ENCODE measurements at places on chromosomes 6 and 20. TPM values are rescaled to one million over a fixed set of nuclear protein-coding genes. Genes with fewer than 3 reads are reported as not detected.

Gene TRDN
- total RNA-seq, result not detected

DNA sequence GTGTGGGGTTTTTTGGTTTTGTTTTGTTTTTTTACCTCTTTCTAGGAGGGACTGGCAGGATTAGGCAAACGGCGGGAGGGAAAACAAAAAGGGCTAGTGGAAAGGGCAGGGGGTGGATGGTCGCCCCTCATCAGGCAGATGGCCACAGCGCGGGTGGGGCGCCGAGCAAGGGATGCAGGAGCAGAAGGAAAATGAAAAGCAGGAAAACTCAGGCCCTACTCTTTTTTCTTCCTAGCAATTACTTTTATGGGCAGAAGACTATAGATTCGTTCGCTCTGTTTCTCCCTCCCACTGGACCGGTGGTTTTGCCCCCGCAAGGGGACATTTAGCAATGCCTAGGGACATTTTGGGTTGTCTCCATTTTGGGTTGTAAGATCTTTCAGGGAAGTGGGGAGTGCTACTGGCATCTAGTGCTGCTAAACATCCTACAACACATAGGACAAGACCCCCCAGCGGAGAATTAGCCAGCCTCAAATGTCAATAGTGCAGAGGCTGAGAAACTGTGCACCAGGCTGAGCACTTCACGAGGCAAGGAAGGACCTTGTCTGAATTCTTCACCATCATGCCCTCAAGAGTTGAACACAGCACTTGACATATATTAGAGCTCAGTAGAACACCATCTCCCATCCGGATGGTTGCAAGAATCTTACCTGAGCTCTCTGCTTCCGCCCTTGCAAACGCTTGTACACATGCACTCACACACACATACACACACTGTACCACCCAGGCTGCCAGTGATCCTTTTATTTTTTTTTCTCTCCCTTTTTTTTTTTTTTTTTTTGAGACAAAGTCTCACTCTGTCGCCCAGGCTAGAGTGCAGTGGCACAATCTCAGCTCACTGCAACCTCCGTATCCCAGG is 4.8 kb upstream of the ZMYND8 start:
- no peak for DNase-seq

DNA sequence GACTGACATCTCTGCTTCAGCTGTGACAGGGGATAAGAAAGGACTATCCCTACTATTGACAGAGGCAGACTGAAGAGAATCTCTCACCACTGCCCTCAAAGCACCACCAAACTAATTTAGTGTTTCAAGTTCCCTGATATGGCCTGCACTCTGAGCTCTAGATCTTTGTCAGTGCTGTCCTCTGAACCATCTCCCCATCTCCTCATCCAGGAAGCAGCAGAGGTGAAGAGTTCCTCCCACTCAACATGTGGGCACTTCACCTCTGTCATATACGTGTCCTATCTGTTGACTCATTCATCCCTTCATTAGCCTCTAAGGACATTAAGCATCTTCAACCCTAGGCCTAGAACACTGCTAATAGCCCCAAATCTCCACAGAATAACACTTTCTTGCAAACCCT is 14.1 kb downstream of the FAM210B start:
- DNase-seq, result no peak

Gene MED20
- 19.0 TPM for total RNA-seq

DNA sequence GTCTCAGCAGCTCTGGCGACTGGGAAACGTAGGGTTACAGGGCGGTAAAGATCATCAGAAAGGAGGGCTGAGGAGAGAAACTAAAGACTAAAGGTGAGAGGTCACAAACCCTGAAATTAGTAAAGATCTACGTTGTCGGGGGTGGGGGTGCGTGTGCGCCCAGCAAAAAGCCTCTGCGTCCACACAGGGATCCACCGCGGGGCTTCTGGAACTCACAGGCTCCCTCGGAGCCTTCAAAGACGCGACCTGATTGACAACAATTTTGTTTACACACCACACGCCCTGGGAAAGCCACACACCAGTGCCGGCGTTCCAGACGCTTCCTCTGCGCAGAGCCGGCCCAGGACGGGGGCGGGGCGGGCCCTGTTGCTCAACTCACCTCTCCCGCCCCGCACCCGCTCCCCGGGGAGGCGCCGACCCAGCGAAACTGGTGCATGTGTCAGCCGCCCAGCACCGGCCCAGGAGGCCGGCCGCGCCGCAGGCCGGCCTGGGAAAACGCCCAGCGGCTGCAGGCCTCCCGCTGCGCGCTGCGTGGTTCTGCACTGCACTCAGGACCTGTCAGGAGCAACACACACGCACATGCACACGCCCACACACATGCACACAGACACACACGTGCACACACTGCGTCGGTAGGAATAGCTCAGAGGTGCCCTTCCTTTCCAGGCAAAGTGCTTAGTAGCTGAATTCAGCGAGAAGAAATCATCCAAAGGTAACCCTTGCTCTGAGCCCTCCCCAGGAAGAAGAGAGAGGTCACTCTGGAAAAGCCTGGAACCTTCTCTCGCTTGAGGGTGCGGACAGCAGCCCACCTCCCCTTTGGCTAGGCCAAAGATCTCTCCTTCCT is 57.2 kb upstream of the ARID1B start:
- peak; percentile 43 for DNase-seq

Gene BACH2
- total RNA-seq, result 68.1 TPM

- DNase-seq, result no peak
Measured at GRCh38 chr20:60101891-60102281, 143.7 kb downstream of the CDH26 start.

DNA sequence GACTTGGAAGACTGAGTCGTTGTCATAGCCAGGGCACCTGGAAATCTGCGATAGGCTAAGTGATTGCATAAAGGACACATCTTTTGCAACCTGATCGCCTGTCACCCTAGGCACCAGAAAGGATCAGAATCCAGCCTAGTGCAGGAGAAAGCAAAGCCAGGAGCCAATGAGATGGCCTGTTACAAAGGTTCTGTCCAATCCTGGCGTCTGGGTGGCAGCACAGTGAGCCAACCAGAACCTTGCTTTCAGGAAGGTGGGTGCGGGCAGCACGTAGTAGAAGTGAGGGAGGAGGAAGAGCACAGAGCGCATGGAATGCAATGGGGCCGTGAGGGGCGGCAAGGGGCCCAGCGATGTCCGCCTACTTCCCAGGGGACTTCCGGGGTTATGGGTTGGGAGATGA is 120.4 kb upstream of the GGTLC1 start:
- no peak for DNase-seq

DNA sequence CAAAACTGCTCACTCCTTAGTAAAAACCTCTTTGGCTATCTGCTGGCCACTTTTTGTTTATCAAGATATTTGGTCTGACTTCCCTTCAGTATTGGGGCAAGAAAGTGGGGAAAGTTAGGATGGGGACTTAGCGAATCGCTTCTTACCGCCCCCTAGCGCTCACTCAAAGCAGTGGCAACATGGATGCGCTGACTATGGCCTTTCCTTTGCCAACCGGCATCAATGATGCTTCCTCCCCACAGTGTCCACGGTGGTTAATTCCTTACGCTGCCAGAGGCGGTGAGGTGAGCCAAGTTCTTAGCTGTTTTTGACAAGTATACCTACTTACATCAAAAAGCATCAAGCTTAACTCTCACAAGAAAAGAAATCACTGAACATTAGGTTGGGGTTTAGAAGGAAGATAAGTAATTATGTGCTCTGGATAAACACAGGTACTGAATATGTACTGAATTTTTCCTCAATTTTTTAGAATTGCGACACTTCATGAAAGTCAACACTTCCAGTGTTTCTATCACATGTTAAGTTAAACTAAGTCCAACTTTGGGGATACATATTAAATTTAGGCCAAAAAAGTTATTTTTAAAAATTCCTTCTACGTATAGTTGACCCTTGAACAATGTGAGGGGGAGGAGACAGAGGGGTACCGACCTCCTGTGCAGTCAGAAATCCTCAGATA is 86.7 kb downstream of the GMDS start:
- no peak for DNase-seq

Gene IRAK1BP1
- total RNA-seq, result 3.0 TPM

Gene MYLK2
- 0.44 TPM for total RNA-seq

Gene TAPBP
- total RNA-seq, result 264 TPM

DNA sequence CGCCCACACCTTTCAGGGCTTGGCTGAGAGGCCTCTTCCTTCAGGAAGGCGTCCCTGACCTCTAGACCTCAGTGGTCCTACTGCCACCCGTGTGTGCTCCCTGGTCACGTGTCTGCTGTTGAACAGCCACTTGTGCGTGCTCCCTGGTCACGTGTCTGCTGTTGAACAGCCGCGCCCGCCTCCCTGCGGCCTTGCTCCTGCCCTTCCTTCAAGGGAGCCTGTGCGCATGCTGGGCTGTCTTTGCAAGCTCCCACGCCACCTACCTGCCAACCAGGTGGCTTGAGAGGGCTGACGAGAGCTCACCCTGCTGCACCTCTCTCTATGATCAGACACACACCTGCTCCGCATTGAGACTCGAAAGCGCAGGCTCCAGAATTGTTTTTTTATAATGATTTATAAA is 179.3 kb downstream of the BMP7 start:
- no peak for DNase-seq

DNA sequence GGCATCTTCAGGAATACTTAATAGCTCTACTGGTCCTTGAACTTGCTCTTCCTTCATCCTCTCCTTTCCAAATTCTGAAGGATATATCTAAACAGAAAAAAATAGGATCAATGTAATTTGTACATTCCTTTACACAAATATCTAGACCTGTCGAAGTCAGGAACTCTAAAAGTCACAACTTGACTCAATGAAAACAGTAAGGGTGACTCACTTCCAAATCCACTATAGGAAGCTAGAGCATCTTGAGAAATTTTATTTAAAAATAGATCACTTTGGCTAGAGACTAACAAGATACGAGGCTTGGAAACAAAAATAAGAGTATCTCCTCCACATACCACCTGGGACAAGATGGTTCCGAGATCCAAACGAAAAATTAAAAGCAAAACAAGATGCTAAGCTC is 12.2 kb downstream of the ESF1 start:
- no peak for DNase-seq

- no peak for DNase-seq
Measured at GRCh38 chr20:40397467-40397866, 291.6 kb downstream of the MAFB start.

Gene CD164
- 251 TPM for total RNA-seq

GRCh38 chr20:45841407-45842129 is 8.0 kb downstream of the SNX21 start:
- no peak for DNase-seq

DNA sequence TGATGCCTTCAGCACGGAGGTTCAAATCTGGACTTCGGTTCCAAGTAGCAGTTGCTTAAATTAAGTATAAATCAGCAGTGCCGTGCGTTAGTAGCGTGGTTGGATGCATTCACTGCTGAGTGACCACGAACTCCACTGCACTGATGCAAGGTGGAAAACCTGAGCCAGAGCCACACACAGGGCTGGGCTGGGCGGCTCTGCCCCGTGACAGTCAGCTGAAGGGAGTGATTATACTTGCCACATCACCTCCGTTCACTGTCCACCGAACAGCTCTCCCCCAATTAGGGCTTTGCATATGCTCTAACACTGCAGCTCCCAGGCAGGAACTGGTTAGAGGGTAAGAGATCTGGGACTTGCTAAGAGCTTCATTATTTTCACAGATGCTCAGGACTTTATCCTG is 22.2 kb downstream of the PPP1R3G start:
- DNase-seq, result no peak

GRCh38 chr20:9022376-9022775 is 46.5 kb upstream of the PLCB4 start:
- no peak for DNase-seq

- no peak for DNase-seq
Measured at GRCh38 chr20:31608251-31608945, 3.3 kb downstream of the ID1 start.

- DNase-seq, result peak; percentile 76
Measured at GRCh38 chr6:16238057-16238962, at the start of gene GMPR. TSS of gene GMPR (plus strand) at chr6:16238587. CDS start at chr6:16238694, 107 bp downstream.

DNA sequence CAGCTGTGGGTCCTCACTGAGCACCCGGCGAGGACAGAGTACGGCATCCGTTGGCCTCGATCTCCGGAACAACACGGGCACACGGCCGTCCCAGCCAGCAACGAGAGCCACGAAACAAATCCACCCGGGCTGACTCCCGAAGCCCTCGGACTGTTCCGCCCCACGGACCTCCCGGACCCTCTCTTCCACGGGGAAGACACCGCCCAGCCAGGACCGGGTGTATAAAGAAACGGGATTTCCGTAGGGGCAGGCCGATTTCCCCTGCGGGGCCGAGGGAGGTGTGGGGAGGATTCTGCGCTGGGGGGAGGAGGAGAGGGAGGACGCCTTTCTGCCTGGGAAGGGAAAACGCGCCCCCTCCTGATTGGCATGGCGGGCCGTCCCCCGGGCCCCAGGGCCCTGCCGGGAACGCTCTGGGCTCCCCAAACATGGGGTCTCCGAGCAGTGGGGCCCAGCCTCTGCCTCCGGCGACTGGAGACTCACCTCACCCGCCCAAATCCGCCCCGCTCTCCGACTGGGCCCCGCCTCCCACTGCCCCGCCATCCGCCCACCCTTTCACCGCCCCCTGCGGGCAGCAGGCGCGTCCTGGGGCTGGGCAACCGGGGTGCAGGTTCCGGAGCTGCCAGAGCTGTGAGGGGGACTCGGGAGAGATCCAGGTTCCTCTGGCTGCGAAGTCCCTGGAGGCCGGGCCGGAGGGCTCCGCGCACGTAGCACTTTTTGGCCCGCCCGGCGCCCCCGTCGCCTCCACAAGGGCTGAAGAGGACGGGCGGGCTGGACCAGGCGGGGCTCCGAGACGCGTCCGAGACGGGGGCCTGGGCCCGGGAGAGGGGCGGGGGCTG is 679 bp upstream of the PPDPF start:
- peak; percentile 68 for DNase-seq

DNA sequence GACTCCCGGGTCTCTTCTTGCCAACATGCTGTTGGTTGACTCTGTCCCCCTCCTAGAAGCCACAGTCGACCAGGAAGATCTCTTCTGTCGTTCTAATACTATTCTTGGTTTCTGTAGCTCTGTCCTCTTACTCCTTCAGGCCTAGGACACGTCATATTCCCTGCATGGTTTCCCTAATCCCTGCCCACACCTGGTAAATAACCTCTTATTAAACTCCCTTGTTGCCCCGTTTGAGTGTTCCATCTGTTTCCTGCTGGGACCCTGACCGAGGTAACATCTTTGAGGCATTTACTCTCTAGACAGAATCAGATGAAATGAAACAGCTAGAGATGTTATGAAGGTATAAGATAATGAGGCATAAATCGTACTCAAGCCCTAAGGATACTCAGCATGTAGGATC is 68.1 kb downstream of the PLCB4 start:
- DNase-seq, result no peak
